NCI-H146 (cell line): ENCODE measurements at places on chromosomes 6 and 20.

GRCh38 chr6:158361961-158362669 lies 49.9 kb downstream of the TULP4 start:
- no peak for DNase-seq

DNA sequence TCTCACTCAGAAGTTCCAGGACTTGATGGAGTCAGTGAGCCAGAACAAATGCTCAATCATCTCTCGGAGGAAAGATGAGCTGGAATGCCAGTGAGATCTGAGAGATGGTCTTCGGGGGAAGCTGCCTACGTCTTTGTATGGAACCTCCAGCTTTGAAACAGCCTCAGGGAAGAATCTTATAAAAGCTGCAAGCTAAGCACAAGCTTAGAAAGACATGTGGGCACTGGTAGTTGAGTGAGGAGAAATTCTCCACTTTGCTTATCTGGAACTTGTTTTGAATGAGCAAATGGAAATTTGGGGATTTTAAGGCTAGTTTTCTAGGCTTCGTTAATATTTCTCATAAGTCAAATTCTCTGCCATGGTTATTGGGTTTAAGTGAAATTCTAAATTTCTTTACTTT lies 594.4 kb downstream of the QKI start:
- DNase-seq: no peak

DNA sequence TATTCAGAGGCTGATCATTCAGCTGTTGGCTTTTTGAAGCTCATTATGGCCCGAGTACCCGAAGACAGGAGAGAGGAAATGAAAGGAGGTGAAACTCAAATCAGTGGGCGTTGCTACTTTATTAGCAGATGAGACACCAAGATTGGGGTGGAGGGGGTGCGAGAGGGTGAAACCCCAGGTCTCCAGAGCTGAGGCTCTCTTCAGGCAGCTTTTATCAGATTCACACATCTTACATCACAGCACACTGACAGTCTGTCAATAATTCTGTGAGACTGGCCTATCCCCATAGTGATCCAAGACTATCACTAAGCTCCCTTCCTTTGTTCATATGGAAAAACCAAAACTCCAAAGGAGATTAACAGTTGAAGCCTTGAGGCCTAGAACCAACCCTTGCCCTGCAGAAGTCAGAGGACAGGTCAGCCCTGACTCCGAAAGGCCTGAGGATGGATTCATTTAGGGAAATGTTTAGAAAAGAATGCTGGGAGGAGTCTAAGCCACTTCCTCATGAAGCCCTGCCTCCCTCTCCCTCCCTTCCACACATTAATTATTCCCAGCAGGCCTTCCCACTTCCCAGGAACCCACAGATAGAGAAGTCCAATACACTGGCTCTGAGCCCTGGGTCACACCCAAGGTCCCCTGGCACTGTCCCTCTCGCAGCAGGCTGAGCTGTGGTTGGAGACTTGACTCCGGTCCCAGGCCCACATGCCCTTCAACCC lies 23.2 kb downstream of the TRERF1 start:
- no peak for DNase-seq

- DNase-seq: no peak
Measured at GRCh38 chr6:53896196-53896595, 101.4 kb downstream of the LRRC1 start.

- no peak for DNase-seq
Measured at GRCh38 chr6:150528648-150529285, 70.9 kb upstream of the PLEKHG1 start.

DNA sequence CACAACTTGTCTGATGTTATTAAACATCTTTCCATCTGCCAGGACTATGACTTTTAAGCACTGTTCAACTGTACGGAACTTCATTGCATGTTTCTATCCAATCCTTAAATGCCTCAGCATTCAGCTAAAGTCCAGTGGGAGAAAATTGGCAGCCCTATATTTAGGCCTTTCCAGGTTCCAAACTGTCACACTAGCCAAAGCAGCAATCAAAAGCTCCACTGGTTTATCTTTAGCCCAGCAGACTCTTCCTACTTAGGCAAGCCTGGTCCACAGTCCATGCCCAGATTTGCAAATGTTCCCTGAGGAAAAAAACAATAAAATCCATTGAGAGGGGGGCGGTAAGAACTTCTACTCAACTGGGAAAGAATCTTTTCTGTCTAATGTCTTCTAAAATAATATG lies 349.1 kb upstream of the GJE1 start:
- no peak for DNase-seq

- no peak for DNase-seq
Measured at GRCh38 chr6:131929264-131929663, 21.9 kb downstream of the CCN2 start.

DNA sequence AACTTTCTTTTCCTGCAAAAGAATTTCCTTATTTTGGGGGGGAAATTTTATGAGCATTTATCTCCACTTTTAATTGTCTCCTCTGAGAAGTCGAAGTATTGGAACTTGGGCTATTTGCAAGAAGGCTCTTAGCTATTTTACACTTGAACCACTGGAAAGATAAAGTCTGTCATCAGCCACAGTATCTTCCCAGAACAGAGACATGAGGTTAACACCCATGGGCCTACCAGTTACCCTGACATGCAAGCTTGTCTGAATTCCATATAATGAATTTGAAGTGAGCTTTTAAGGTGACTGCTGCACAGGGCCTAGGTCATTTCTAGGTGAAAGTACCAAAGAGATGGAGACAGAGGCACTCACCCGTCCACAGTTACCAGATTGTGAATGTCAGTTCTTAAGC lies 193.1 kb downstream of the SIM1 start:
- no peak for DNase-seq

DNA sequence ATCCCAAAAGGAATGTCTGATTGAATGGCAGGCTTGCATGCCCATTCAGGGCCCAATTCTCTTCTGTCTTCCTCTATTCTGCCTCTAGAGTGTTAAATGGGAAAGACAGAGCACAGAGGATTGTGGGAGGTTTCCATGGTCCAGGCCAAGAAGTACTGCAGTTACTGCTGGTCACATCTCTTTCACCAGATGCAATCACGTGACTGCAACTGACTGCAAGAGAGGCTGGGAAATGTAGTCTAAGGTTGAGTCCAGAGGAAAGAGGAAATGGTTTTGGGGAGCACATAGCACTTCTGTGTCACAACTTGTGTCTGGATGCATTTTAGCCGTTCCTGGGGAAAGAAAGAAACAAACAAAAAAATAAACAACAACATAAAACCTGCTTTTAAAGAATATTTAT lies 336.4 kb upstream of the BTBD3 start:
- no peak for DNase-seq

DNA sequence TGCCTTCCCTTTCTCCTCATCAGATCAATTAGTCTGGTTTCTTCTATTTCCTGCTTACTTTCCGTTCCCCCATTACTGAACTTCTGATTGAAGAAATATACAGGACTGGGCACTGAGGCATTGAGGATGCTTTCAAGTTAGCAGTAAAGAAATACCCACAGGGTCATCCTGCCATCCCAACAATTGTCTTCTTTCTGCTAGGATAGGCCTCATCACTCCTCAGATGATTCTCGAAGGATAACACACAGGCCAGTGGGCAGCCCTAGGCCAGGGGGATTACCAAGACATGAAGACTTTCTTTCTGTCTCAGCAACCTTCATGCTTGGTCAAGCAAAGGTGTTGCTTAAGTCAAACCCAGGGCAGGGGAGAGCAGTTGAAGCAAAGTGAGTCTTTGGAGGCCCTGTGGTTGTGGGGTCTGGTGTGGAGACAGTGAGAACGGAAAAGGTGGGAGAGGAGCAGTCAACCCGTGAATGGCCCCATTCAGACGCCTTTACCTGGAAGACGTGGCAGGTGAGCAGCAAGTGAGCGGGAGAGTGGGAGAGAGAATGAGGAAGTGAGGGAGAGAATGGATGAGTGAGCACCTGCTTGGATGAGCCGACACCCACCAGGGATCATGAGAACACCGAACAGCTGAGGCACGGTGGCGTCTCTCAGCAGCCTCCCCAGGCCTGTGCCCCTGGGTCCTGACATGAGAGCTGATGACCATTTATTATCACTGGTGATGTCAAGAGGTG lies 462.9 kb downstream of the PREX1 start:
- DNase-seq: no peak

GRCh38 chr6:143198312-143198711 lies 137.6 kb downstream of the AIG1 start:
- no peak for DNase-seq

- DNase-seq: no peak
Measured at GRCh38 chr20:62111148-62111547, 11.1 kb upstream of the LSM14B start.

- DNase-seq: no peak
Measured at GRCh38 chr6:48229841-48230240, 118.8 kb upstream of the PTCHD4 start.

- DNase-seq: peak; percentile 30
Measured at GRCh38 chr20:41701588-41702348, 83.6 kb upstream of the CHD6 start.

- no peak for DNase-seq
Measured at GRCh38 chr6:2916158-2916925, 13.2 kb upstream of the SERPINB9 start.

GRCh38 chr6:43159599-43159998 lies 11.5 kb upstream of the SRF start:
- no peak for DNase-seq

DNA sequence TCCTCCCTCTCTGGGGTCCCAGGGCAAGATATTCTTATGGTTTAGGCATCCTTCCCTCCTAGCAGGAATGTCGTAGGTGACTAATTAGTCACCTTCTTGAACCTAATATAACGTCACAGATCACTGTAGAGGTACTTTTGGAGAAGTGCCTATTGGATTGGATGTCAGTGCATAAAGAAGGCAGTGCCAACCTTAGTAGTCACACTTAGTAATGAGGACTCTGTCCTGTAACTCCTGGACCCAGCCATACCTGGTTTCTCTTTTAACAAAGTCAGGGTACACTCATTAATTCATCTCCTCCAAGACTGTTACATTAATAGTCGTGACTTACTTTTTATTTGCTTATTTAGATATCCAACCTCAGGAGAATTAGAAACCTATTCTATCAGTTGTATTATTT lies 20.0 kb downstream of the VTA1 start:
- DNase-seq: no peak

GRCh38 chr6:27288136-27289044 lies 23.7 kb downstream of the POM121L2 start:
- DNase-seq: no peak

- no peak for DNase-seq
Measured at GRCh38 chr6:35494161-35494563, 2.7 kb downstream of the TEAD3 start.

DNA sequence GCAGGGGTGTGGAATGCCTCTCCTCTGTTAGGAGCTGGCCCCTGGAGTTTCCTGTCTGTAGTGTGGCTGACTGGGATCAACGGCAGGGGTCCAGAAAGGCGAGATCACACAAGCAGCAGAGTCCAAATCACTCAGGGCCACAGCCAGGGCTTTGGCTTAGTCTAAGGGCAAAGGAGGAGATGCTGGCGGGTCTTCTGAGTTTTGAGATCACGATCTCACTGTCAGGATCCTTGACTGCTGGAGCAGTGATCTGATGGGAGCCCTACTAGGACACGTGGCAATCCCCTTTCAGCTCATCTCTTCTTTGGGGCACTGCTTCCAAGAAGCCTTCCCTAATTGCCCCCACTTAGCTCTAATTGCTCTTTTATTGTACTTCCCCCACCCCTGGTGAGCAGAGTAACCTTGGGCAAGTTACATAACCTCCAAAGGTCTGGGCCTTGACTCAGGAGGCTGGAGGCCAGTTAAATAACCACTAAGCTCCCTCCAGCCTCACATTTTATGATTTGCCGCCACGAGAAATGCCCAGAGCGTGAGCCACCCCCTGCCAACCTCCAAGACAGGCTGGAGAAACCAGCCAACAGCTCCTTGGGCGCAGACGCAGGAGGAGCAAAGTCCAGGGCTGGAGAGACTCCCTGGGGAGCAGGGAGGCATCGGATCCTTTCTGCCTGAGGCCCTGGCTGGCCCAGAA lies 12.0 kb downstream of the KCNK5 start:
- peak; percentile 33 for DNase-seq

DNA sequence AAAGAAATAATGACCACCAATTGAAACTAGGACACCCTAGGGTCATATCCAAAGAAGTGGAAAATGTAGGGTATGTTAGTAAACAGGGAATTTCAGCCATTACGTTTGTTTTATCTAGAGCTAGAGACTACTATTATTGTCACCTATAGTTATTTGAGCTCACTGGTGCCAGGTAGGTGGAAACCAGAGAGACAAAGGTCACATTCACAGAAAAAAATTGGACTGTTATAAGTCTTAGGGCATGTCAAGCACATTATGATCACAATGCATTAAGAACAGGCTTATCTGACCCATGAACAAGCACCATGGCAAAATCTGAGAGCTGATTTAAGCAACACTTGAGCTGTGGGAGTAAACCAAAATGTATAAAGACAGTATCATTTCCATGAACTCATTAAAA lies 530.1 kb upstream of the CITED2 start:
- DNase-seq: no peak

- no peak for DNase-seq
Measured at GRCh38 chr20:51728737-51729136, 39.5 kb downstream of the ATP9A start.

DNA sequence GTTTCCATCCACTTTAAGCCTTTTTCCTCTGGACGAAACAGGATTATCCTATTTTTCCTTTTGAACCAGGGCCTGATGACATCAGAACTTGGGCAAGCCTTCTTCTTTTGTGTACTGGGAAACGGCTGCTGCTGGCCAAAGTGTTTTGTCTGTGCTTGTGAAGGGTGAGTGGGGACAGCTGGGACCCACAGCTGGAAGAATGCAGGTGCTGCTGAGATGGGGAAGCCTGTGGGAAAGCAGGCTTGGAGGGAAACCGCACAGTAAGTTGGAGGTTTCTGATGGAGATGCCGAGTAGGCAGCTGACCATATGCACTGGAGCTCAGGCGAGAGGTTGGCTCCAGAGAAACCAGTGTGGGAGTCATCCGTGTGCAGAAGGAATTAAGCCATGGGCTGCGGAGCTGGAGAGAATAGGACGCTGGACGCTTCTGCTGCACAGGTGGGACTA lies 8.5 kb upstream of the PSMG4 start:
- no peak for DNase-seq

DNA sequence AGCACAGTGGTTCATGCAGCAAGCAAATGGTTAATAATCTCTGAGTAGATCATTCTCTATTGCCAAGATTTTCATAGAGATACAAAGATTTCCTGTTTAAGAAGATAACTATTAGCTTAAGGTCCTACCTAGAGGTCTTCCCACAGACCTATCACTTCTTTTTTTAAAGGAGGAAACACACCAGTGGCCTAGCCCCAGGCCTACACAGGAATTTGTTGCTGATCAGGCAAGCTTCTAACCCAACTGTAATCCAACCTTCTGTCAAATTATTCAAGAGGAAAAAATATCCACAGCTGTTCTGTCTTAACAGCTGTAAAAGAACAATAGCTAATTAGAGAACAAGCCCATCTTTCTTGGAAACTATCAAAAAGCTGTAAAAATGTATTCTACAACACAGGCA lies 332.8 kb downstream of the BTBD9 start:
- no peak for DNase-seq

GRCh38 chr6:135853986-135854385 lies 2.5 kb downstream of the PDE7B start:
- DNase-seq: no peak
